ENCODE measurements at places on chromosomes 6 and 20.
A peak's percentile ranks its signal among the peaks of the same experiment; 100 is the strongest.

DNA sequence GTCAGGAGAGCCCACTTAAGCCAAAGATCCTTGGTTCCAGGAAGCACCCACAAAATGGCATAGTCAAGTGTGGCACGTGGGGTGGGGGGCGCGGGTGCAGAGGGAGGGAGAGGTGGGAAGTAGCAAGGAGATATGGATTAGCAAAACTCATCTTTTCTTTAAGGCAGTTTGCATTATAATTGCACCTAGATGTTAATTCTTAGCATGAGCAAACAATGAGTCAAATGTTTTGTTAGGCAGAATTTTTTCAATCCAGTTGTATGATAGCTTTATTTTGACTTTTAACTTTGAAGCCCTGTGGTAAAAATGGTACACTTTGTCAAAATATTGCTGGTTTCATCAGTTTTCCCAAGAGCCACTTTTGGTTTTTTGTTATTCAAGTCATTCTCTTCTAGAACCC, 15.0 kb downstream of the SCAND1 start:
- no peak for DNase-seq

DNA sequence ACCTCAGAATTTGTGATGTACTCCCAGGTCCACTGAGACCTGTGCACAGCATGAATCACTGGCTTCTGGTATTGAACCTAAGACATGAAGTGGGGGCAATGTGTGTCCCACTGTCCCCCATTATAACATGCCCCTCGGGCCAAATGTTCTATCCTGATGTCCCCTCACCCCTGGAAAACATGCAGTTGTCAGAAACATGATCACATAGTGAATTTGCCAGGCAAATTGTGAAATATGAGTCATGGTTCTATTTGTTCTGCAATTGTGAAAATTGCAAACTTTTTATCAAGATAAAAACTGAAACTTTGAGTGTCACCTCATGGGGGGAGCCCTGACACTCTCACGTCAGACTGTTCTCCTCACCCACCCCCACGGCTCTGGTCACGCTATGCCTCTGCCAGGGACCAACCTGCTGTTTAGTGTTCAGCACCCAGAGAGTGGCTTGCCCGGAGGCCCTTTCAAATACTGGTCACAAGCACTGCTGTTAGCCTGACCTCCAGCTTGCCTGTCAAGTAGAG, 305.3 kb downstream of the CLIC5 start:
- peak; percentile 32 for DNase-seq

DNA sequence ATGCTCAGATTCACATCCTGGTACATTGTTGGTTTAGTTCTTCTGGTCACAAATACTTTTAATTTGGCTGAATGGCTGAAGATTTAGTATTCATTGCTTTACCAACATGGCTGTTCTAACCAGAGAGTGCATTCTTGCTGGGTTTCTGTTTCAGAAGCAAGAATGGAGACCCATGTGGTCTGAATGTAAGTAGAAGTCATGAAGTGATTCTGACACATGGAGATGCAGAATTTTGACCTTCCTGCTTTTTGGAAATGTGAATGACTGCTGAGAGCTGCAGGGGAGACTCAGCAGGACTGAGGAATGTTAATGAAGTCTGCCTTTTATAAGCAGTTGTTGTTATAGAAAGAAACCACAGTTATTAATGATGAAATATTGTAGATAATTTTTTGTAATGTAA, 576.1 kb upstream of the MARCKS start:
- no peak for DNase-seq

DNA sequence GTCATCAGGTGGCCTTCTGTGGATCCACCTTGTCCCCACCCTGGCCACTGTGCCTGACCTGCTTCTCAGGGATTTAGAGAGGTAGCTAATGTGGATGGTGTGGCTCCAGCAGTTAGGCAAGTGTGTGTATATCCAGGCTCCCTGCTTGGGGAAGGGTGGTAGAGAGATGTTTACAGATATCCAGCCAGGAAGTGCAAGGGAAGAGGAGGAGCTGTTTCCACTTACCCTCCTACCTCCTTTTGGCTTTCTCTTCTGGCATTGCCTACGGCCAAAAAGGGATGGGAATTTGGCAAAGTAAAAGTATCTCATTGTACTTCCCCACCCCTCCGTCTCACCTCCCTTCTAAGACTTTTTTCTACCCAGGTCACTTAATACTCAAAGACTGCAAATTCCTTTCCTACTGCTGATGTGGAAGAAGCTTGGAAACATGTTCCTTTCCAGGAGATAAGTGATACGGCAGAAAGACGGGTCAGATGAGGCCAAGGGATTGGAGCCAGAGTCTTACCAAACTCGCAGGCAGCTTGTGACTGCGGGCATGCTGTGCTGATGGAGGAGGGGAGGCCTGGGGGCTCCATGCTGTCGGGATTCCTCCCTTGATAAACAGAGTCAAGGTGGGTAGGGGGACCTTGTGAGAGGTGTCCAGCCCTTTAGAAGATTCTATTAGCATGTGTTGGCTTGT, 253.4 kb downstream of the PRL start:
- no peak for DNase-seq

GRCh38 chr6:151098166-151098565, 141.6 kb upstream of the AKAP12 start:
- DNase-seq = no peak

Data from epithelial cell of esophagus (primary cell).